ENCODE measurements at places on chromosomes 3 and 15. TPM values are rescaled to one million over a fixed set of nuclear protein-coding genes. Genes with fewer than 3 reads are reported as not detected.

DNA sequence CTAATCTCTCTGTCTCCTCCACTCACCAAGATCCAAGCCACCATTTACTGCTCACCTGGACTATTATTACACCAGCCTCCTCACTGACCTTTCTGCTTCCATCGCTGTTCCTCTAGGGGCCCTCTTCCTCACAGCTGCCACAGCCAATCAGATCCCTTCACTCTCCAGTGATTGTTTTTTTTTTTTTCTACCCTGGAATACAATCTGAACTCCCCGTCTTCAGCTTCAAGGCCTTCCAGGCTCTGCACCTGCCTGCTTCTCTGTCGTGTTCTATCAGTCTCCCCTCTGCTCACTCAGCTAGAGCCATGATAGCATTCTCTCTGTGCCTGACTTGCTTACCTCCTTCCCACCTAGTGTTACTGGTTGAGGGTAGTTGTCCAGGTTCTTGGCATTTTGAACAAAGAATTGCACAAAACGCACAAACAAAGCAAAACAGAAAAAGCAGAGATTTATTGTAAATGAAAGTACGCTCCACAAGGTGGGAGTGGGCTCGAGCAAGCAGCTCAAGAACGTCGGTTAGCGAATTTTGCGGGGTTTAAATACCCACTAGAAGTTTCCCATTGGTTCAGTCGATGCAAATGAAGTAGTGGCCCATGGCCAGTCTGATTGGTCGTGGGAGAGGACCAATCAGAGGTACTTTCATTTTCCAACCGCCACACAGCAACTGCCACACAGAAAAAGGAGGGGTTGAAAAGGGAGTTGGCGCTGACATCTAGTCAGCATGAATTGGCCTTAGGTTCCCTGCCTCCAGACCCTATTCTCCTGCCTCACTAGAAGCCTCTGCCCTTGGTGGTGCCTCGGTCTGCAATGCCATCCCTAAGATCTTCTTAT lies 188.9 kb downstream of the TLE3 start:
- DNase-seq, result no peak

Gene STRIT1
- polyA plus RNA-seq, result not detected

DNA sequence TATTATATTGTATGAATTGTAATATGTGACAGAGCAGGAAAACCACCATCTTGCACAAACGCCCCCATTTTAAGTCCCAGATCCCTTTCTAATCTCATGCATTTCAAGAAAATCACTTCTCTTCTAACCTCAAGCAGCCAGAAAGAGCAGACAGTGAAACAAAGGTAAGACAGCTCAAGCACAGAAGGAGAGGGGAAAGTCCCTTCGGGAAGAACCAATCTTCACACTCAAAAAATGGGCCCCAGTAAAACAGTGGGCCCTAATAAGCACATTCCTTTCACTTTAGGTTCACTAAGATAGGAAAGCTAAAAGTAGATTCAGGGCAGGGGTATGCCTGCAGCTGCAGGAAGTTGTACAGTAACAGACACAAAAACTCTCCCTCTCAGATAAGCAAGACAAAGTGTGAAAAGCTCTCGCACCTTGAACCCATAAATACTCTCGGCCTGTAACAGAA lies 1268.7 kb downstream of the SI start:
- DNase-seq, result peak; percentile 28

Gene DGKG
- not detected for polyA plus RNA-seq

DNA sequence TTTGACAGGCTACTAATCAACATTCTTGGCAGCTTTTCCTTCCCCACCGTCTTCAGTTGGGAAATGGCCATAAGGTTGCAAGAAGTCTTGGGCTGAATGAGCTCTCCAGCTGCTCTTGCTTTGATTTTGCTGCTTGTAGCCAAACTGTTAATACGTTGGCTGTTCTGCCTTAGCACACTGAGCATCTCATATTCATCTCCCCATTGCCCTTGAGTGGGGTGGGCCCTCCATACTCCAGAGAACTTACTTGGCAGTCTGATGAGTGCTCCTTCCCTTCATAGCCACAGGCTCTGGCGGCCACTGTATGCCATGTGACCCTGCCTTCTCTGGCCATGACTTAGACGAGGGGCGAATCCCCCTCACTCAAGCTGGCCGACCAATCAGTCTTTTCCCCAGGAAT lies 25.8 kb upstream of the PAQR5 start:
- no peak for DNase-seq

DNA sequence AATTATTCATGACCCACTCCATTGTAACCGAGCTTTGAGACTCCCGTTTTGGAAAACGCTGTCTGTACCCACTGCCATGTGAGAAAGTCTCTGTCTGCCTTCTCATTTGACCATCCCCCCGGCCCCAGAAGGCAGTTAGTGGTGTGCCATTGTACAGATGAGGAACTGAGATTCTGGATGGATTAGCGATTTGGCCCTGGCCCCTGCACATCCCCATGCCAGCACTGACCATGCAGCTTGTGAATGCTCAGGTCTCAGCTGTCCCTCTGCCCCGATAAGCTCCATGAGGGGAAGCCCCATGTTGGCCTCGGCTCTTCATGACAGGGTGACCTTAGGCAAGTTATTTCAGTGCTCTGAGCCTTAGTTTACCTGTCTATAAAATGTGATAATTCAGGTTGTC lies 153.0 kb upstream of the SMAD3 start:
- no peak for DNase-seq

Gene TICRR
- 5.6 TPM for polyA plus RNA-seq

GRCh38 chr3:34056181-34056910 lies 257.9 kb downstream of the PDCD6IP start:
- DNase-seq, result no peak

Gene KNL1
- 1.4 TPM for polyA plus RNA-seq

DNA sequence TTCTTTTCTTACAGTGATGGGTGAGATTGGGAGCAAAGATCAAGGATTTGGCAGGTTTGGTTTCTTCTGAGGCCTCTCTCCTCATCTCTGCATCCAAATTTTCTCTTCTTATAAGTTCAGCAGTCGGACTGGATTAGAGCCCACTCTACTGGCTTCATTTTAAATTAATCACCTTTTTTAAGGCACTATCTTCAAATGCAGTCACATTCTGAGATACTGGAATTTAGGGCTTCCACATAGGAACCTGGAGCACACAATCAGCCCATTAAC lies 56.5 kb upstream of the PLSCR4 start:
- peak; percentile 38 for DNase-seq

Gene GOLIM4
- polyA plus RNA-seq, result 61.9 TPM

DNA sequence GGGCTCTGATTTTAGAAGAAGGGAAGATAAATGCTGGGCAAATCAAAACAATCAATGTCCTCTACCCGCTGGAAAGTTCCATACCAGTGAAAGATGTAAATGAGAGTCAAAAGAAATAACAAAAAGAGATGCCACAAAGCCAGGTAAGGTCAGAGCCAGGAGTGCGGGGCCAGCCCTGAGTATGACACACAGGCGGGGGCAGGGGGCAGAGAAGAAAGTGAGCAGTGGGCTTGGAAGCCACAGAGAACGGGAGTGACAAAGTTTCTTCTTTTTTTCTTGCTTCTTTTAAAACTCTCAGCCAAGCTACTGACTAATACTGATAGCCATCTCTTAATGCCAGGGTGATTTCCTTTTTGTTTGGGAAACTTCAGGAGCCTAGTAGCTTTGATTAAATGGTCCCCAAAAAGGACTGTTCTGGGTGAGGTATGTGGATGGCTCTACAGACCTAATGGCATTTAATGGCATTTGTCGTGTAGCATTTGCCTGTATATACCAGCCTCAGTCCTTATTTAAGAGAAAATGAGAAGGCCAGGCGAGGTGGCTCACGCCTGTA lies 23.1 kb upstream of the TSEN2 start:
- no peak for DNase-seq

GRCh38 chr3:195718477-195718984 lies 2.2 kb upstream of the MUC20 start:
- DNase-seq, result no peak

DNA sequence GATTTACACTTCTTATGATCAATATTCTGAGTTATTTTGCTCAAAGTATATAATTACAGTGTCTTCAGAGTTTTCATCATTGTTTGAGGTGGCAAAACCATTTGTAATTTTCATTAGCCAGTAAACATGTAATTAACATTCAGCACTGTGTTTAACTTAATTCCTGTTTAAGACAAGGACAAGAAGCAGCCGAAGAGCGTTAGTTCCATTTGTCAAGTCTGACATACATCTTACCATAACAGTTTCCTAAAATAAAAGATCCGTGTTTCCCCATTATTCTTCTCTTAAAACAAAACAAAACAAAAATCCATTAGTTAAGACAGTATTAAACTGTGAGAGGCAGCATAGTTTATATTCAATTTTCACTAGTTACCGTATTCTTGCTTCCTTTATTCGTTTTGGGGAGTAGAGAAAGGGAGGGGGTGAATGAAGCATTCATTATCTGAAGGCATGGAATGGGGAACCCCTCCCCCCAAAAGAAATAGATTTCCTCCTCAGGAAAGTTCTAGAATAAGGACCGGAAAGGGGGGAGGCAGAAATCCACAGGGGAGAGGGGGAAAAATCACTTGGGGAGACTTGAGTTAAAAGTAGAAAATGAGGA lies 5.5 kb upstream of the NR2F2 start:
- DNase-seq, result no peak

GRCh38 chr3:116444819-116445310 lies 422 bp downstream of the LSAMP start:
- DNase-seq, result peak; percentile 41

DNA sequence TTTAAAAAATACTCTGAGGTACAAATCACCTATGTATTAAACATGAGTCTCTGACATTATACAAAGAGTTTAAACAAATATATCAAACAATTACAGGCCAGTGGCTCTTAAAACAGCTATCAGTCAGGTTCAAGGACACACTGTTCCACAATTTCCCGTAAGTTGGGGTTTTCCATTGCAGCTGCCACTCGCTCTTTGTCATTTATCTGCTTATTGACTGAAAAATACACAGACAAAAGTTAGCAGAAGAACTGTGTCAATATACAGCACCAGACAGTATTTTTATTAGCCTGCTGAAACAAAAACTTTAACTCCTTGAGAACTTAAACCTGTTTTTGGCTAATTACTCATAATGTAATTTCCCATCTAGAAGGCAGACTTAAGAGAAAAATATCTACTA lies 20.8 kb downstream of the CIAO2A start:
- no peak for DNase-seq

Gene CCDC39
- not detected for polyA plus RNA-seq

Gene XCR1
- not detected for polyA plus RNA-seq

GRCh38 chr15:73682600-73683090 lies 1.5 kb upstream of the CD276 start:
- DNase-seq, result no peak

GRCh38 chr3:182592747-182593146 lies 200.6 kb upstream of the ATP11B start:
- DNase-seq, result no peak

Gene STARD9
- 2.2 TPM for polyA plus RNA-seq

GRCh38 chr3:11367143-11367693 lies 95.0 kb downstream of the ATG7 start:
- DNase-seq, result no peak

Gene KLF15
- 0.75 TPM for polyA plus RNA-seq

Gene ANKRD63
- polyA plus RNA-seq, result 13.7 TPM

- DNase-seq, result no peak
These were observed 294.2 kb downstream of the TIGIT start for GRCh38 chr3:114587986-114588385.

Gene LMOD3
- 0.61 TPM for polyA plus RNA-seq

- DNase-seq, result no peak
These were observed 49.6 kb upstream of the BNIP2 start for GRCh38 chr15:59738676-59739075.

DNA sequence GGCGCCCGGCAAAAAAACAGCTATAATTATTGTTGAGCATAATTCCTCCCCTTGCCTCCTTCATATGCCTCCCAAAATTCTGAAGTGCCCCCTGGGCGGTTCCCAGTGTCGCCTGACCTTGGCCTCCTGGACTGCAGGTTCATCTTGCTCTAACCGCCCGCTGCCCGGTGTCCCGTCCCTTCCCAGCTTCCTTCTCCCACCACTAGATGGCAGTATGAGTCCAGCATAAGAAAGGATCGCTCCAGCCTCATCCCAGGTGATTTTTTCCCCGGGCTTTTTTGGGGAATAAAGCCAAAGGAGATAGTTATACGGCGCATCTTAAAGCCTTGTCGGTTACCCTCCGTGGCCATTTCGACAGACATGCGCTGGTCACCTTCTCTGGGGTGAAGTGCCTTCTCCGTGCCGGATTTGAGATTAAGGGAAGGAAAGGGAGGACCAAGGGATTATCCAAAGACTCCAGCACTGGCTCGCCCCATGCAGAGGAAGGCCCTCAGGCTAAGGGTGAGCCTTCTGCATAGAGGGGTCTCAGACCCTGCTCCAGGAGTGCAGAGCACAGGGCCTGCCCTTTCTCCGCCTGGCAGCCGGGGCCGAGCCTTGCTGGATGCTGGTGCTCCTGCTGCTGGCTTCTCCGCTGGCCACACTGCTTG lies 45.8 kb upstream of the TRA2B start:
- DNase-seq, result peak; percentile 86

DNA sequence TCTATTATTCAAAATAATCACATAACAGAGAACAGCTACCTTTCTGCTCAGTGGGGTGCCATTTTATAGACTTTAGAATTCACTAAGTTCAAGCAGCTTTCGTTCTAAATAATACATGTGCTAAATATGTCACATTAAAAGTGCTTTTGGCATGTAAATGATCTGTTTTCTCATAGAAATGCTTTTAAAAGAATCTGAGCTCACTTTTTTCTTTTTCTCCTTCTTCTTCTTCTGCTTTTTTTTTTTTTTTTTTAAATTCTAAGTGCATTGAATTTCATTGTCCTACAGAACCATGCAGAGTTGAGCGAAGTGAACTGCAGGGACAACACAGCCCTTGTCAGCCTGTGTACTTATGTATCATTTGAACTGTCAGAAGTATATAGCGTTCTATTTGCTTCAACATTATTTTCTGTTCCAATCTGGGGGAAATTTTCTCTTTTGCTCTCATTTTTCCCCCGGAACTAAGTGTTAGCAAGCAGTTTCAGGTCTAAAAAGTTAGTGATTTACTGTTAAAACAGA lies 193.8 kb upstream of the TMCO5A start:
- no peak for DNase-seq

- no peak for DNase-seq
These were observed 18.4 kb upstream of the KCNMB2 start for GRCh38 chr3:178517665-178518334.

Gene ATP13A4
- polyA plus RNA-seq, result 1.0 TPM

DNA sequence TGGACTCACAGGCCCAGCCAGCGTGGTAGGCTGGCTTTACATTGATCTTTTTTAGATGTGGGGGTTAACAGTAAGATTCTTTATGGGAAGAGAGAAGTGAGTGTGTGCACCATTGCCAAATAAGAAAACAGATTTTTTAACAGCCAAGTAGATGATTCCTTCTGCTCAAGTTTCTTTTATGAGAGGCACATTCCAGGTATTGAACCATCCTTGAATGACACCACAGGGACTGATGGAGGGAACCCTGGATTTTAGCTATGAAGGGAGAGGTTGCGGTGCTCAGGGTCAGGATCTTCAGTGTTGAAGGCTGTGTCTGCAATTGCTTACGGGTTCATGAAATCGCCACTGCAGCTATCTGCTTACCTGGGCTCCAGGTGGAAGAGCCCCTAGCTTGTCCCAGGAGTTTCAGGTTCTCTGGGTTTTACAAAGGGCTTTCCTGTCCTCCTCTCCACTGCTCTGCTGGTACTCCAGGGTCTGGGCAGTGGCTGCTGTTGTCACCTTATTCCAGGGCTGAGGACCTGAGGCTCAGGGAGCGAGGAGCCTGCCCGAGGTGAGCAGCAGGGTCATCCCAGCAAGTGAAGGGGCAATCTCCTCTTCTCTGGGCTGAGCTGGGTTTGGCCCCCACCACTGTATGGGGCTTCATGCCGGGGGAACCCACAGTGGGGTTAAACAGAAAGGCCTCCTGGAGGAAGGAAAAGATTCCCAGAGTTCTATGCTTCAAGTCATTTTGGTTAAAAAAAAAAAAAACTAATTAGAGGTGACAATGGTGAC lies 53.4 kb downstream of the SMAD6 start:
- DNase-seq, result no peak

Gene PRSS50
- 2.0 TPM for polyA plus RNA-seq
